ENCODE measurements at places on chromosomes 3 and 15.
A peak's percentile ranks its signal among the peaks of the same experiment; 100 is the strongest.

- DNase-seq, result no peak
Measured at GRCh38 chr15:87213626-87214025, 1042.9 kb downstream of the NTRK3 start.

- no peak for DNase-seq
Measured at GRCh38 chr3:23115171-23115877, 87.8 kb upstream of the UBE2E2 start.

DNA sequence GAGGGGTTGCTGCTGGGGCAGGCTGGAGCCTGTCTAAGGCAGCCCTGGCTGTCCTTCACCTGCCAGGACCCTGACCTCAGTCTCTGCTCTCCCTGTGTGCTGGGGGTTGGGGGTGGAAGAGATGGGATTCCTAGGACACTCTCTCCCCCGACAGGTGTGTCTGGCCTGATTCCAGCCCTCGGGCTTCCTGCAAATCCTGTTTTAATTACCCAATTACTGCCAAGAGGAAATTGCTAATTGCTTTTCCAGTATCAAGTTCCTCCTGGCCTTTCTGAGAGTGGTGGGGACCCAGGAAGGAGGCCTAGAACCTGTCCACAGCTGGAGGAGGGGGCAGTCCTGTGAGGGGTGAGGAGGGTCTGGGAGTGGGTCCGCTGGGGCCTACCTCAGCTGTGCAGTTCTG lies 15.8 kb downstream of the PLXNA1 start:
- no peak for DNase-seq

DNA sequence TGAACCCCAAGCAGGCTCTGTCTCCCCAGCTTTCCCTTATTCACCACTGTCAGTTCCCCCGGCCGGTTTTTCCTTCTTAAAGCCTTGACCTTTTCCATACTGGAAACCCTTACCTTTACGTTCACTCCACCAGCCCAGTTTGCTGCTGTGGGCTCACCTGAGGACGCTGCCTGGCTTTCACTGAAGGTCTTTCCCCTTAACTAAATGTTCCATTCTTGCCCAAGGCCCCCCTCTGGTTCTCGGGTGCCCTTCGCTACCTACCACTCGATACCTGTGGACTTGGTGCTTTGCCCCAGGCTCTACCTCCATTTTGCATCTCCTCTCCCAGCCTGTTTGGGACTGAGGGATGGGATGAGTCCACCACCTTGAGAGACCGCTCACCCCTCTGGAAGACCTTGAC lies 851 bp downstream of the AP2M1 start:
- DNase-seq, result no peak

DNA sequence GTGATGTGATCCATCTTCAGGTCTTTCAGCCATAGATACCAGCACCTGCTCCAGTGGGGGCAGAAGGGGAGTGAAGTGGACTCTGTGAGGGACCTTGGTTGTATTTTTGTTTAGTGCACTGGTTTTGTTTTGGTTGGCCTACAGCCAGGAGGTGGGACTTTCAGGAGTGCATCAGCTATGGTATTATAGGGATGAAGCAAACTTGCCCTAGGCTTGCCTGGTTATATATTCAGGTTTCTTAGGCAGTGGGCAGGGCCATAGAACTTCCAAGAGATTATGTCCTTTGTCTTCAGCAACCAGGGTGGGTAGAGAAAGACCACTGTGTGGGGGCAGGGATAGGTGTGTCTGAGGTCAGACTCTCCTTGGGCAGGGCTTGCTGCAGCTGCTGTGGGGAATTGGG lies 337.3 kb upstream of the SGO1 start:
- no peak for DNase-seq

GRCh38 chr15:101051291-101052030 lies 132.3 kb downstream of the LRRK1 start:
- DNase-seq, result no peak

DNA sequence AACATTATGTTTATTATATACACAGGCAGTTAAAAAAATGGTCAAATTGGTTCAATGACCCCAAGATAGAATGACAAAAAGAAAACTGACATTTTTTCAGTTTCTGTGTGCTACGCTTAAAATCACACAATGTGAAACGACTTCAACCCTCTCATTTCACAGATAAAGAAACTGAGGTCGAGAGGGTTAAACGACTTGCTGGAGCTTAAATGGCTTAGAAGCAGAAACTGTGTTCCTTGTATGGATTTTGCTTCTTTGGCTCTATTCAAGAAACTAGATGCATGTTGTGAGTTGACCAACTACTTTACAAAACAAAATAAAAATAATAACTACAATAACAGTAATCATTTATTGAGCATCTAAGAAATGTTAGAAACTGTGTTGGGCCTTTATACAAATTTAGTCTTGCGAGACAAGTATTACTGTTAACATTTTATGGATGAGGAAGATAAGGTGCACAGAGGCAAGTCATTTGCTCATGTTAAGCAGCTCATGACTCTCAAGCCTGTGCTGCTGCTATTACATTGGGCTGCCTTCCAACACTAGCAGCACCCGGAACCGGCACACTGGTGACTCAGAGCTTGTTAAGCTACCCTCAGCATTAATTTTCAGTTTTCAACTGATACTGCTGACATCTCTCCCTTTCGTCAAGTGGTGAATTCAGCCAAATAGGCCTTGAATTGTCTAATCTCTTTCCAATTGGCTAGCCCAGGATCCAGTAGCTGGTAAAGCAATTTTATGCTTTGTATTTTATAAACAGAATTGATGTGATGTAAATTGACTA lies 487.6 kb downstream of the NAALADL2 start:
- peak; percentile 87 for DNase-seq

DNA sequence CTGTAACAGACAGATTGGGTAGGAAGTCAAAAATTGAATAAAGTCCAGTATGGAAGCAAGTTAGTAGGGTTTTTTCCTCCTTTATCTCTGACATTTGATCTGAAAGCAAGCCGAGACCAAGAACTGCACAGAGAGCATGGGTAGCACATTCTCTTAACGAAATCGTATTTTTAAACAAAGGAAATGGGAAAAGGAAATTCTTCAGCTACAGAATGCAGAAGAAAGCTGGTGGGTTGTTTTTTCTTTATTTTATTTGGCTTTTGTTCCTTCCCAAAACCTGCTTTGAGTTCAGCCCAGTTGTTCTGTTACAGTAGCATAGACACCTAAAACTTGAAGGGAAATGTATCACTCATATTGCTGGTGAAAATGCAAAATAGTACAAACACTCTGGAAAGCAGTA lies 397.0 kb downstream of the GBE1 start:
- DNase-seq, result no peak

DNA sequence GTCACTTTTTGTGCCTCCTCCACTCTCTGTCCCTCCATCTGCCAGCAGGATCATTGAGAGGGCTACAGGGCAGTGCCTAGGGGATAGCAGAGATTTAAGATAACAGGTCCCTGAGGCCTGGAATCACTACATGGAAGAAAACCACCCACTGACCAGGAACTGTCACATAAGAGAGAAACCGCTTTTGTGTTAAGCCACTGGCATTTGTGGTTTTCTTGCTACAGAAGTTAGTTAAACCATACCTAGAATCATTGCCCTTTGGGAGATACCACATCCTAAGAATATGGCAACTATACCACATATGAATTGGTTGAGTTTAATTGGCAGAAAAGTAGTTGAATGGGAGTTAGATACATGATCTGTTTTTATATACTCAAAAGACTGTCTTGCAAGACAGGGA lies 112.8 kb upstream of the LPP start:
- DNase-seq, result no peak

DNA sequence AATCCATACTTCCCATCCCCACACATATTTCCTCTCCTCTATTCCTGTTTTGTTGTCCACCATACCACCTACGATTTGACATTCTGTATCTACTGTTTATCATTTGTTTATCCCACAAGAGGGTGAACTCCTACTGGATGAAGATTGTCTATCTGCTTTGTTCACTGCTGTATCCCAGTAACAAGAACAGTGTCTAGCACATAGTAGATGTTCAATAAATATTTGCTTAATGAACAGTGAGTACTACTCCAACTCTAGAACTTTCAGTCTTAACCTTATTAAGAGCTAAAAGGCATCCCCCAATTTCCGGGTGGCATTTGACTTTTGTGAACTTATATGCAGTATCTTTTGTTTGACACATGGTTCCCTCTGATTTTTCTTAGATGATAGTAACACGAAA lies 1.3 kb downstream of the PYGO1 start:
- DNase-seq, result no peak

DNA sequence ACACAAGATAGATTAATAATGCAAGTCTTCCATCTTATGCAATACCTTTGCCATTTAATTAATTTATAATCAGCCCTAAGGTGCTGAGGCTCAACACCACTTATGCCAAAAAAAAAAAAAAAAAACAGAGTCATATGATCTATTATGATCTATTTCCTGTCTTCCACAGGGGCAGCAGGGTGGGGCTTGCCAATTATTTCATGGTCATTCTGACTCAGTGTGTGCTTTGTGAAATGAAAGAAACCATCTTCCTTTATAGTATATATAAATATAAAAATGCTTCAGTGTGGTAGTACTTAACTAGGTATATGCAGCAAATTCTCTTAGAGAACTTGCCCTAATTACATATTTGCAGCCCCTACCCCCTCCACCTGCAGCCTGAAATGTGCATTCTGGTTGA lies 7.2 kb upstream of the RARB start:
- no peak for DNase-seq

DNA sequence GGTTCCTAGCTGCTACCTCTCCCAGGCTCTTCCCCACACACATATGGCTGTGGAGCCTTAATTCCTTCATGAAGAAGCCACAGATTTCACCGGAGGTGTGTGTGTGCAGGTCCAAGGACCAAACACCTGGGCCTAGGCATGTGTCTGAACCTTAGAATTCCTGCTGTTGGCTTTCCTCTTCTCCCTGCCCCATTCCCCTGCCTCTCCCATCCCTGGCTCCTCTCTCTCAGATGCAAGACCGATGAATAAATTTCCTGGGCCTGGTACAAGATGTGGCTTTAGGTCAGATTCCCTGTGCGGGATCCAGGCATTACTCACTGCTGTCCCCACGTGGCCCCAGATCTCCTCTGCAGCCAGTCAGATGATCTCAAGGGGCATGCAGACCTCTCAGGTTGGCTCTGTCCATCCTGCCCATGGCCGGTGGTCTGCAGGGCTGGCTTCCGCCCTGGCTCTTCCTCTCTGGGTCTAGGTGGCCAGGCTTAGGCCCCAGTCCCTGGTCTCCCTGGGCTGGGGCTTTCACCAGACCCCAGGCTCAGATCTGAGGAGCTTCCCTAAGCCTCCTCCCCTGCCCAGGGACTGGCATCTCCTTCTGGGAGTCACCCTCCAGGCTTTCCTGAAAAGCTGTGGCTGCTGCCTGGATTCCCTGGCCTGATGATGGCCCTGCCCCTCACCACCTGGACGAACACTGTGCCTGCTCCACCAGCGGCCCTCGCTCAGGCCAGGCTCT lies 20.5 kb downstream of the CCR9 start:
- DNase-seq, result peak; percentile 24

DNA sequence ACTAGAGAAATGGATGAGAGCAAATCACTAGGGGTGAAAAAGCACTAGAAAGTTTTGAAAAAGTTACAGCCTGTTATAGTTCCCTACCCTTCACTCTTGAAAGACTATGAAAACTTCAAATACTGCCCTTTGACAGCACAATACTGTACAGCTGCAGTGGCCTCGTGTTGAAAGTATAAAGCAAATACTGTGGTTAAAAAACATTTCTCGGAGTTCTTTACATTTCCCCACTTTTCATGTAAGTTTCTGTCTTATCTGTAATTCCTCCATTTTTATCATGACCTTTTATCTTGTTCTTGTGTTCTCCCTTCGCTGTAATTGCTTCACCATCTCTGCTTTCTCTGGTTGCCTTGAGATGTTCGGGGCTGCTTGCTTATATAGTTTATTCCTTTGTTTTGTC lies 423.8 kb upstream of the CFAP20DC start:
- DNase-seq, result no peak

GRCh38 chr15:77737238-77738037 lies 104.7 kb upstream of the LINGO1 start:
- no peak for DNase-seq

- no peak for DNase-seq
Measured at GRCh38 chr15:83928392-83928734, 274.4 kb downstream of the ADAMTSL3 start.

GRCh38 chr15:68678746-68679145 lies 100.0 kb downstream of the CORO2B start:
- no peak for DNase-seq

DNA sequence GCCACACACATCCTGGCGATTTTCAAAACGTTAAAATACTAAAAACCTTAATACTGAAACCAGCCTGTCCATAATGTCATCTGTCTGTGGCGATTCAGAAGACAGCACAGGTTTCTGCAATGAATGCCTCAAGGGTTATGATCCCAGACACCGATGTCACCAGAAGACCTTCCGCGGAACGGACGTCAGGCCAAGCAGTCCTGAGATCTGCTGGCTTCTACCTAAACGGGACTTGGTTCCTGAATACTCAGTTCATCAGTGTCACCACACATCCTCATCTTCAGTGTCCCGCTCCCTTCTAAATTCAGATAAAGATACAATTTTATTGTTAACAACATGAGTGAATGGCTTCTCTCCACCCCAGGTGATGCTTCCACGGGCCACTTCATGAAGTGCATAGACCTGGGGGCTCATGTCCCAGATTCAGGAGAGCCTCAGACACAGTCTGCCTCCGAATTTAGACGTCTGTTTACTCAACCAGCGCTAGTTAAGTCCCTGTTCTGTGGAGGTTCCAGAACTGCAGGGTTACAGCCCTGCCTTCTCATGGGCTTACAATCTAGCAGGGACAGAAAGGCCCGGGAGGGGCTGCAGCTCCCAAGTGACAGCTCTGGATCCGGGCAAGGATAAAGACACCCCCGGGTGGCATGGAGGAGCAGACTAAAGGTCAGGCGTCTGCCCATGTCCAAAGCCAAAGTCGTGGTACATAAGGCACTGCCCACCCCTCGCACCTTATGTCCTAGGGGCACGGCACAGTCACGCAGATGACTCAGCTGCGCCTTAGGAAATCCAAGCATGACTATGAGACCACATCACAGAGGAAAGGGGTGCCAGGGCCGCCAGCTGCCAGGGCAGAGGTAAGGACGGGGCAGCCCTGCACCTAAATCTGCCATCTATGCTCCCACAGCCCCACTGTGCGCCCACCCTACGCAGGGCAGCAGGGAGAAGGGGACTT lies 75.9 kb downstream of the VGLL4 start:
- DNase-seq, result peak; percentile 64
